EH (cell line): ENCODE measurements at places on chromosomes 3 and 15.
A peak's percentile ranks its signal among the peaks of the same experiment; 100 is the strongest.

DNA sequence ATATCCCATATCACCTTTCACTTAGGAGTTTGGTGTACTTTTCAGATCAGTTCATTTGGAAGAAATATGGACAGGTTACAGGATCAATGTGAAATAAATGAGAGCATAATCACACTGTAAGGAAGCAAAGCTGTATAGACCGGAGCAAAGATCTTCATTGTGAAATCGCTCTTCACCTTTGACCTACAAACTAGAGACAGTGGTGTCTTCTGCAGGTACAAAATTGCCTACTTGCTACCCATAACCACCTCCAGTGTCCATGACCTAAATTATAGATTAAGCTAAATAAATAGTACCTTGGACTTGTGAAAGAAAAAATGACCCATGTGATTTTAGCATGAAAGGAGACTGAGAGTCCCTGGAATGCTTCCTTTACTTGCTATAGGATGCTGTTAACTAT lies 379.5 kb upstream of the SUCLG2 start:
- DNase-seq: no peak

- no peak for DNase-seq
Measured at GRCh38 chr3:184927796-184928315, 115.9 kb downstream of the VPS8 start.

- no peak for DNase-seq
Measured at GRCh38 chr3:184414418-184415202, 34.8 kb downstream of the CHRD start.

DNA sequence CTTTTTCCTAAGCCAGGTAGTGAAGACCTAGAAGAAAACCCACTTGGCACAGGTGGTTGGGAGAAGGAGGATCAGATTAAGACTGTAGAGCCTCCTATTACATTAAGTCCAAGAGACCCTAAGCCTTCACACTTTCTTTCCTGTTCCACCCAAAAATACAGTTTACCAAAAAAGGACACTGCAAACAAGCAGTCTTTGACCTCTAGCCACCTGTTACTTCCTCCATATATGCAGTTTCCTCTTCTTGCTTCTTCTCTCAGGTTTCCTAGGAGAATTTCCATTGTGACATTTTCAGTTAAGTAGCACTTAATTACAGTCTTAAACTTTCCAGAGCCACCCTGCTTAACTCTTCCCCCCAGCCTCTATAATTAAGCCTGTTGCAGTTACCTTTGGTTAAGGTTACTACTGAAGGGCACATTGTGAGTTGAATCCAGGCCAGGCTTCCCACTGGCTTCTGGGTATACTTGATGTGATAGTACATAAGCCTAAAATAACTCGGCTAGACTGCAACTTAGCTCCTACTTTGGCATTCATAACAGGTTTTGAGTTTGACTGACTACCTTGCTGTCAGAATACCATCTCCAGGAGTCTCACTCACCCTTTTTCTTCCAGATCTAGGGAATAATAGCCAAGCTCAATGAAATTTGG lies 114.2 kb upstream of the UMPS start:
- no peak for DNase-seq

- DNase-seq: no peak
Measured at GRCh38 chr3:36443028-36443686, 62.9 kb downstream of the STAC start.

- DNase-seq: no peak
Measured at GRCh38 chr3:102745881-102746280, 311.1 kb downstream of the ZPLD1 start.

GRCh38 chr15:56207711-56208110 lies 36.0 kb downstream of the RFX7 start:
- DNase-seq: no peak

DNA sequence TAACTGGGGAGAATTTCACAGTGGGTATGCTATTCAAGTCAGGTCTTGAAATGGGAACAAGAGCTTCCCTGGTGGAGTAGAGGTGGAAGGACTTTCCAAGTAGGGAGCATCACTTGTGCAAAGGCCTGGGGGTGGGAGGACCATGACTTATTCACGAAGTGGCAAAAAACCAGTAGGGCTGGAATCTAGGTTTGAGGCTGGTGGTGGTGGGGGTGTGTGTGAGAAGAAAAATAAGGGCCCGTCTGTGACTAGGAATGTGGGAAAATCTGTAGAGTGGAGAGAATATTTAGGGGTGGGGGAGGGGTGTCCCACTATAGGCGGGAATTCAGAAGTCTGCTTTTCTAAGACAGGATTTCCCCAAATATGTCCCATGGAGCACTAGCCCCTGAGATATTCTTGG lies 271.9 kb upstream of the TBL1XR1 start:
- DNase-seq: peak; percentile 16

- DNase-seq: no peak
Measured at GRCh38 chr15:93413745-93414144, 324.7 kb upstream of the RGMA start.

GRCh38 chr3:128619146-128619890 lies 31.3 kb downstream of the RPN1 start:
- peak; percentile 85 for DNase-seq

DNA sequence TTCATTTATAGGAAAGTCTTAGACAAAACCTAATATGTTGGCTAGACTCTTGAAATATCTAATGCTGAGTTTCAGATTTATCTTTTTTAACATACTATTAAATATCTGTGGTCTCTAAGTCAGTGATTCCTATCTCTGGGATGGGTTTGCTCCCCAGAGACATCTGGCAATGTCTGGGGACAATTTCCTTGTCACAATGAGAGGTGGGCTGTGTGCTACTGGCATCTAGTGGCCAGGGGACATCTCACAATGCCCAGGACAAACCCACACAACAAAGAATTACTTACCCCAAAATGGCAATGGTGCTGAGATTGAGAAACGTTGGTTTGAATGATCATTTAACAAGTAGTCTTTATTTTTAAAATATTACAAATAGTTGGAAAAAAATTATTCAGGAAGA lies 602.1 kb downstream of the MAGI1 start:
- peak; percentile 17 for DNase-seq

DNA sequence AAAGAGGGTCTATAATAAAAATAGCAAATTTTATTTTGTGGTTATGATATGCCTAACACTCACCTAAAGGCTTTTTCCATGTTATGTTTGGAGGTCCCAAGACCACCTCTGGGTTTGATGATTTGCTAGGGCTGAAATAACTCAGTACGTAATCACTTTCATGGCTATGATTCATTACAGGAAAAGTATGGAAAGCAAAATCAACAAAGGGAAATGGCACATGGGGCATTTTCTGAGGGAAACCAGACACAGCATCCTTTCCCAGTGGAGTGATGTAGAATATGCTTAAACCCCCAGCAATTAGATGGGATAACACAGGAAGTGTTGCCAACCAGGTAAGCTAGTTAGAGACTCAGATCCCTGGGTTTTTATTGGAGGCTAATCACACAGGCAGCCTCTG lies 701.6 kb upstream of the CBLB start:
- peak; percentile 4 for DNase-seq

DNA sequence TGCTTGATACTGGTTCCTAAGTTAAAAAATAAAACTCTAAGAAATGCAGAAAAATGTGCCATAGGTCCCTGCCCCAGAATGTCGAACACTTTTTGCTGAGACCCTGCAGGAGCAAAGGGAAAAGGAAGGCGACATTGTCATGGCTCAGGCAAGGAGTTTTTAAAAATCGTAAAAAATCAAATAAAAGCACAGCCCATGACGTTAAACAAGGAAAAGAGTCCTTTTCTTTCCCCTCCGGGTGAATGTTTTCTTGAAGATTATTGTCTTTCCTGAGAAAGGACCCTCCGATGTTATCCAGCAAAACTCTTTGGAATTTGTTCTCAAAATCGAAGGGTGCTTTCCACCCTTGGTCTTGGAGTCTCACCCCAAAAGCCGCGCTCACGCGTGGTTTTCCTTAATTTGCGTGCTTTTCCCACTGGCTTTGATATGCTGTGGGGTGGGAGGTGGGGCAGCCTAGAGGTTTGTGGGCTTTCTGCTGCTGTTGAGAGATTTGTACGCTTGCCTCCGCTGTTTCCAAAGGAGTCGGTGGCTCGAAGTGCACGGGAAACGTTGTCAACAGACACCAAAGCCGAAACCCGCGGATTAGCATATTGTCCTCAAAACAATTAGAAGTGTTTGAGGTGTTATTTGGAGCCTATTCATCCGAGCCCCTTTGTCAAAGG lies 2.9 kb downstream of the SOX14 start:
- no peak for DNase-seq

GRCh38 chr15:52726195-52726594 lies 47.0 kb upstream of the ATOSA start:
- DNase-seq: no peak

- DNase-seq: no peak
Measured at GRCh38 chr3:6825524-6825923, 35.4 kb upstream of the GRM7 start.

- DNase-seq: no peak
Measured at GRCh38 chr15:98390946-98391530, 257.3 kb upstream of the IGF1R start.

GRCh38 chr3:165196577-165197480 lies 645 bp upstream of the SLITRK3 start:
- no peak for DNase-seq

GRCh38 chr3:104503022-104503421 lies 863.7 kb upstream of the ALCAM start:
- no peak for DNase-seq

- peak; percentile 77 for DNase-seq
Measured at GRCh38 chr15:98850961-98851572, 156.5 kb downstream of the PGPEP1L start.

GRCh38 chr3:17687566-17687965 lies 54.9 kb downstream of the TBC1D5 start:
- no peak for DNase-seq

DNA sequence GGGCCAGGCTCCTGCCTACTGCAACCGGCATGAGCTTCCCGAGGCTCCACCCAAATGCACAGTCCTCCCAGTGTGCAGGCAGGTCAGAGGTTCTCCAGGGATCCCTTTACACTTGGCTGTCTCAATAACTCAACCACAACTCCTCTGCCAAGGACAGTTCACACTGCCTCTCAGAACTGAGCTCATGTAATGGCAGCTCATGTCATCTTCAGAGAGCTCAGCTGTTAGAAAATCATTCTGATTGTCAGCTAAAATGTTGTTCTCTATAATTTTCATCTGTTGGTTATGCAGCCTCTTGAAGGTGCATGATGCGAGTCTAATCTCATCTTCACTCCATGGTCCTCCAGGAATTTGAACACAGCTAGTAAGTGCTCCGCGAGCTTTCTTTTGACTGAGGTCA lies 76.7 kb downstream of the SST start:
- no peak for DNase-seq

DNA sequence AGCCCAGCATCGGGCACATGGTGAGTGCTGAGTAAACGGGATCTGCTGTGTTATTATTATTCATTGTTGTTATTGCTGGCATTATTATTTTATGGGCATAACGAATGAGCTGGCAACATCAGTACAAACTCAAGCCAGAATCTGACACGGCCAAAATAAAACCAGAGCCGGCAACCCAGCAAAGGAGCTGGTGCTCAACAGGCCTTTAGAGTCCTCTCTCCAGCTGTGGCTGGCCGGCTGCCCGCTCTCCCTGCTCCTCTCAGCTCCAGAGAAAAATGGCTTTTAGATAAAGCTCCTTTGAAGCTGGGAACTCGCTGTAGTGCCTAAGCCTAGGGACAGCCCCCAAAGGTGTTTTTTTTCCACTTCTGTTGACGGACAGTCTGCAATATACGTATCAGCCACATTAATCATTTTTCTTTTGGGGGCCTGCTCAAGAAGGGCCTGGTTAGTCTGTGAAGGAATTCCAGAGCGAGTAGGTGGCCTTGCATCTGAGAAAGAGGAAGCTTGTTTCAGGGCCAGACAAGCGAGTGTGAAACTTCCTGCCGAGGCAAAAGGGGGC lies 193.9 kb upstream of the UBE2E1 start:
- DNase-seq: peak; percentile 73

- no peak for DNase-seq
Measured at GRCh38 chr3:121274411-121274810, 271.4 kb downstream of the POLQ start.

GRCh38 chr15:33392453-33392852 lies 81.7 kb downstream of the RYR3 start:
- no peak for DNase-seq

- no peak for DNase-seq
Measured at GRCh38 chr3:72158639-72159326, 373.8 kb upstream of the PROK2 start.

GRCh38 chr3:157793745-157794144 lies 290.5 kb upstream of the VEPH1 start:
- no peak for DNase-seq

GRCh38 chr15:51692154-51692553 lies 10.9 kb downstream of the SCG3 start:
- no peak for DNase-seq

DNA sequence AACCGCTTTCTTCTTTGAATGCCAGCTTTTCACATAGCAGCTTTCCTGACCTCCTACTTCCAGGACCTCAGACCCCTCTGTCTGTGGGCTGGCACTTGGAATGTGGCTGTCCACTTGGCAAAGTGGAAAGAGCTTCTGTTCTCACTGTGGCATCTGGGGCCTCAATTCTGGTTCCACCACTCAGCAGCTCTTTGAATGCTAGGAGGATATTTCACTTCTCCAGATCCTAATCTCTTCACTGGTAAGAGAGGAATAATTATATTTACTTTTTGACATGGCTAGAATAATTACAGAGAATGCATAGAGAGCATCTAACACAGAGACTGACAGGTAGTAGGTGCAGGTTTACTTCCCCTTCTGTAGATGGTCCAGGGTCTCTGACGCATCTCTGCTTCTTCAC lies 405.9 kb downstream of the LPP start:
- no peak for DNase-seq

DNA sequence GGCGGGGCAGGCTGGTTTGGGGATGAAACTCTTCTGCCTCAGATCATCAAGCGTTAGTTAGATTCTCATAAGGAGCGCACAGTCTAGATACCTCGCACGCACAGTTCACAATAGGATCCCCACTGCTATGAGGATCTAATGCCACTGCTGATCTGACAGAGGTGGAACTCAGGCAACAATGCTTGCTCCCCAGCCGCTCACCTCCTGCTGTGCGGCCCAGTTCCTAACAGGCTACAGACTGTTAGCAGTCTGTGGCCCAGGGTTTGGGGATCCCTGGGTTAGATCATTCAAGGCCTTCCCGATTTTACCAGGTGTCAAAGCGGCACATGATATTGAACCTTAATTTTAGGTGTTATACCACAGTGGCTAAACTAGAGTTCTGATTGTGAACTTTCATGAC lies 232.8 kb downstream of the UBE2E2 start:
- no peak for DNase-seq

DNA sequence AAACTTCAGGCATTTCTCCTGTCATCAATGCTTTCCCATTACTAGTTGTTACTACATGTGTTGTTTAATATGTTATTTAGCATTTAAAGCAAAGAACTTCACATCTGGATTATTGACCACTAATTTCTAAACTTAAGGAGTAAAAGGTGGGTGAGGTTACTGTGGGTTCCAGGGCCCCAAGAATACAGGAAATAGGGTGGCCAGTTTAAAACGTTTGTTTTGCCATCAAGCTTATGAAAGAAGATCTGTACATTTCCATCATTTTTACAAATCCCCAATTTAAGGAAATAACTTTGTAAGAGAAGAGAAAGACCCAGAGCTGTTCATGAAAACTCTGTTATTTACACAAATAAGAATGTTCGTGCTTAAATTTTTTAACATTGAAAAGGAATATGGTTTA lies 54.5 kb upstream of the ACKR4 start:
- DNase-seq: no peak

- DNase-seq: no peak
Measured at GRCh38 chr3:115693868-115694267, 70.6 kb downstream of the GAP43 start.
